Thyroid gland (tissue), 4 donors: ENCODE measurements at places on chromosomes 4 and X. TPM values are rescaled to one million over a fixed set of nuclear protein-coding genes. Genes with fewer than 3 reads are reported as not detected.

Gene LETM1
- 46.8 TPM for total RNA-seq

GRCh38 chr4:80542747-80543146 lies 207.2 kb downstream of the CFAP299 start:
- DNase-seq, result no peak

DNA sequence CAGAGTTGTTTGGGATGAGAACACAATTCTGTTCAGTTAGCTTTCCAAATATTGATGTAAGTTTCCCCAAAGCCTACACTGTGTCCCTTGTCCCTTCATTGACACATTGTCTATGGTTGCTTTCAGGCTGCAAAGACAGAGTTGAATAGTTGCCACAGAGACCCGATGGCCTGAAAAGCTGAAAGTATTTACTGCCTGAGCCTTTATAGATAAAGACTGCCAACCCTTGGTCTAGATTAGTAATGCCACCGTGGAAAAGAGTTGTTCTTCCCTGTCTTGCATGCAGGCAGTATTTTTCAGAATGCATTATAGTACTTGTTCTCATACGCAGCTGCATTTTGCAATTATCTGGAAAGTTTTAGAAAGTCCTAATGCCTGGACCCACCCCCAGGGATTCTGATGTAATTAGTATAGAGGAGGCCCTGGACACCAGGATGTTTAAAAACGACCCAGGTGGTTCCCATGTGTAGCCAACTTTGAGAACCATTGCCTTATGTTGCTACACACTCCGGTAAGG lies 180.8 kb downstream of the FRMPD4 start:
- DNase-seq, result no peak

Gene GPRIN3
- 3.6 TPM for total RNA-seq

DNA sequence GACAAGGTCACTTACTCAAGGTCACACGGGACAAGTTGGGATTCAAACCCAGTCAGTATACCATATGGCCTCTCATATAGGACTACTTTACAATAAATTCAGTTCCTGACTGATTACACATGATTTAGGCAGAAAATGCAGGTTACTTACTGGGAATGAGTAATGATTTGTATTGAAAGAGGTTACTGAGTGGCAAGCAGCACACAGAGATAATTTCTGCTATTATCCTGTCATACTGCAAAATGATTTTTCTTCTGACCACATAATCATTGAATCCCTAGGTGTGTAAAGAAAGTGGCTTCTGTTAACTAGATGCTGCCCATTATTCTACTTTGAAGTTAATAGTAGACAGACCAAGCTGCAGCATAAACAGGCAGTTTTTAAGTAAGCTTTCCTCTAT lies 8.2 kb downstream of the FREM3 start:
- no peak for DNase-seq

GRCh38 chrX:127702527-127702926 lies 349.7 kb downstream of the ACTRT1 start:
- no peak for DNase-seq

Gene EDNRA
- 6.1 TPM for total RNA-seq
